Brain (organoid and tissue), 16 donors: ENCODE measurements at places on chromosomes 11 and 22. TPM values are rescaled to one million over a fixed set of nuclear protein-coding genes. Genes with fewer than 3 reads are reported as not detected.

ZNF215 gene
- polyA plus RNA-seq = not detected

KRTAP5-11 gene
- not detected for polyA plus RNA-seq

SLC25A1 gene
- 64.3 TPM for polyA plus RNA-seq

TMEM9B gene
- polyA plus RNA-seq = 41.1 TPM

NDUFS8 gene
- polyA plus RNA-seq = 339 TPM
